Fibroblast of lung (primary cell): ENCODE measurements at places on chromosomes 5 and 9. TPM values are rescaled to one million over a fixed set of nuclear protein-coding genes. Genes with fewer than 3 reads are reported as not detected.

FGD3 gene
- total RNA-seq = under 0.01 TPM in 1 of 2 replicates, not detected in the other

DNA sequence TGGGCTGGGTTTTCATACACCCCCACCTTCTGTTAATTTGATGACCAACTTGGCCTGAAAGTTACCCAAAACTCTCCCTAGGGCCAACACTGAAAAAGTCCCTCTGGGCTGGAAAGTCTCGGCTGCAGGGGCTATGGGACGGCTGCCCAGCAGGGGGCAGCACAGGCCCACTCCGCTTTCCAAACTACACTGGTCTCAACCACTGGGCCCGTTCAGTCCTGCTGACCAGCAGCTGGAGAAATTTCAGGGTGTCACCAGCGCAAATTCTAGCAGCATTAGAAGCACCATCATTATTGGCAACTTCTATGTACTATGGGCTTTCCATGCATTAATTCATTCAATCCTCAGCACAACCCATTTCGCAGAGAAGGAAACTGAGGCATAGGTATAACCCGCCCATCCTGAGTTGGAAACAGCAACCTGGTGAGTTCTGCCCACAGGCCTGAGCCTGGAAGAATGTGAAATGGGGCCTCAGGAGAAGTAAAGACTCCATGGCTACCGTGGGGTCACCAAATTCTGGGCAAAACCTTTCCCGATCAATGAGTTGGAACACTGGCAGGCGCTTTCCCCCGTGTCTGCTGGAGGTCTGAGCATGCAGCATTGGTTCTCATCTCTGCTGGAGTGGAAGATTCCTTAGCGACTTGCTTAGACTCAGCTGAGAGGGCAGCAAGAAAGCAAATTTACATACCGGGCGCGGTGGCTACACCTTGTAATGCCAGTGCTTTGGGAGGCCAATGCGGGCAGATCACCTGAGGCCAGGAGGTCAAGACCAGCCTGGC is 9.7 kb downstream of the ORM2 start:
- no peaks in the 10 kb centered on the region for H3K4me1 ChIP-seq
- DNase-seq = peak; percentile 51
- H3K27ac ChIP-seq = no peak overlapping the region
- no peaks in the 10 kb centered on the region for H3K27me3 ChIP-seq
- H3K4me3 ChIP-seq = no peak overlapping the region

DNA sequence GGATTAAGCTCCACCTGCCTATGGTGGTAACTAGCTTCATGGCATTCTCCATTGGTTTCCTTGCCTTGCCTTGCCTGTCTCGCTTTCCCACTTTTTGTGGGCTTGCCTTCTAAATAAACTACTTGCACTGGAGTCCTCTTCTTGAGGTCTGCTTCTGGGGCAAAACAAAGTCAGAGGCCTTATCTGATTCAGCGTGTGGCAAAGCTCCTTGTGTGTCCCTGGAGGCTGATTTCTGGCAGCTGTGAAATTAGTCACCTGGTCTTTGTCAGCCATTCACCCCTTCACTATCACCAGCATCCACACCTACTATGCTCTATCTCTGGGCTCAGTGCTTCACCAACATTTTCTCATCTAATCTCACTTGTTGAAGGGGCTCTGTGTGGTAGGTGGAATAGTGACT is 176.2 kb downstream of the SEC61B start:
- peaks cover 16% of the 10 kb centered on the region for H3K4me1 ChIP-seq
- no peaks in the 10 kb centered on the region for H3K36me3 ChIP-seq
- DNase-seq = no peak
- H3K4me3 ChIP-seq = no peak overlapping the region
- H3K27ac ChIP-seq = no peak overlapping the region

- no peak for DNase-seq
- no peaks in the 10 kb centered on the region for H3K27me3 ChIP-seq
- no peak overlapping the region for H3K4me3 ChIP-seq
- H3K4me1 ChIP-seq = peaks cover 15% of the 10 kb centered on the region
These were observed 64.6 kb downstream of the RGS3 start for GRCh38 chr9:113528088-113528487.

IFNA7 gene
- not detected in 2 replicates for total RNA-seq

- DNase-seq = no peak
- no peaks in the 10 kb centered on the region for H3K27me3 ChIP-seq
- no peak overlapping the region for H3K27ac ChIP-seq
- peaks cover 4% of the 10 kb centered on the region for H3K4me1 ChIP-seq
These were observed 51.1 kb upstream of the CDKN2AIPNL start for GRCh38 chr5:134462761-134463160.

CYLC2 gene
- total RNA-seq = not detected in 2 replicates

DNA sequence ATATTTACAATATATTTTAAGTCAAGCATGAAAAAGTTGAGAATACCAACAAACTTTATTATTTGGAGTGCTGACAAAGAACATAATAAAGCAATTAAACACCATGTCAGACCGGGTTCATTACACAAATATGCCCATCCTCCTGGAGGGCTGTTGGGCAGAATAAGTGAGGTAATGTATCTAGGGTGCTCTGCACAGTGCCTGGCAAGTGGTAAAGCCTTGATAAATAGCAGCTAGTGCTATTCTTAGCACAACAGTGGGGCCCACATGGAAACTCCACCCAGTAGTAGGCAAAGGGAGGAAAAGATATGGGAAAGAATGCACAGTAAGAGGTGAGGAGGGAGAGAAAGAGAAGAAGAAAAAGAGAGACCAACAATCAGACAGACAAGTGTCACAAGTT is 97.7 kb downstream of the SLC1A3 start:
- H3K4me1 ChIP-seq = no peaks in the 10 kb centered on the region
- no peak overlapping the region for H3K4me3 ChIP-seq
- peaks cover 26% of the 10 kb centered on the region for H3K27me3 ChIP-seq
- H3K36me3 ChIP-seq = no peaks in the 10 kb centered on the region

DNA sequence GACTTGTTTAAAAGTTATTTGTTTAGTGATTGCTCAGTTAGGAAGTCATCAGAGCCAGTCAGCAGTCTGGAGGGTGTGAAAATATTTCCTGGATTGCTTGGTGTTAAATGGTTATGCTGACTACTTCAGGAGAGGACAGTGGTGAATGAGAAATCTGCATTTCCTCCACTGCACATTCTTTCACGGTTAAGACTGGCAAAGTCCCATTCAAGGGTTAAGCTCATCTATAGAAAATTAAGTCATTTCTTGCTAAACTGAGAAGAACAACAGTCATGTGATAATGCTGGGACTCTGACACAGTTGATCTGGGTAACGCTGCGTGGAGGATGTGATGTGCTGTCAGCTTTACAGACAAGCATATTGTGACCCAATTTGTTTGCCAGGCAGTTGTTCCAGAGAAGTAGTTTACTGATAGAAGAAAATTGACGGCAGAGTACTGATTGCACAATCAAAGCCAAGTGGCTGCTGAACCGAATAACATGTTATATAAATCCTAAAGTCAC is 80.4 kb downstream of the GRAMD2B start:
- H3K27ac ChIP-seq = no peak overlapping the region
- no peak overlapping the region for H3K4me3 ChIP-seq
- no peaks in the 10 kb centered on the region for H3K27me3 ChIP-seq
- no peaks in the 10 kb centered on the region for H3K36me3 ChIP-seq

DNA sequence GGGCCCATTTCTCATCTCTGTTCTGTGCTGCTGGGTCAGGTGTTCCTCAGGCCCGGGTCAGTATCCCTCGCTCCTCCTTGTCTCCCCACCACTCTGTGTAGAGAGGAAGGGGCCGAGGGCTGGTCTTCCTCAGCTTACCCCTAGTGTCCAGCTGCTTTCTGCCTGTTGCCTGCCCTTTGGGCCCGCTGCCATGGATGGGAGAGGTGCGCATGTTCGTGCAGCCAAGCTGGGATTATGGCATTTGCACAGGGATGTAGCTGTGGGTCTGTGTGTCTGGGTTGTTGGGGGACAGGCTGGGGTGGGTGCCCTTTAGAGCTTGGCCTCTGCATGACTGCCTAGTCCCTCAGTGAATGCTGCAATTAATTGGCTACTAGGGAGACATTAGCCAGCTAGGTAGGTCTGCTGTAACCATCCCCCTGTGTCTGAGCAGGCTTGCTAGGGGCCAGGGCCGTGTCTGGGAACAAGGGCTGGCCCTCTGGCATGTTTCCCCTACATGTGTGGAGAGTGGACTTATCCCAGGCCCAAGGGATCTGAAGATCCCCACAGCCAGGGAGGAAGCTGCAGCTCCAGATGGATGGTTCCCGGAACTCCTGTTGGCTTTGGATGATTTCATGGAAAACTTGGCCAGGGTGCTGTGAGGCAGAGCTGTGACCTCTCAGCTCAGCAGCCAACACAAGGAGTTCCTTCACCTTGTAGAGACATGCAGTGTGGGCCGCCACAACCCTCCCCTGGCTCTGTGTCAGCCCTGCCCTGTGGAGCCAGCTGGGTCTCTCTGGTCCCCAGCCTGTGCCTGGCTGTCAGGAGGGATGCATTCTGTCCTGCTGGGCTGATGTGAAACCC is 161.9 kb downstream of the MACROH2A1 start:
- H3K4me1 ChIP-seq = peaks cover 15% of the 10 kb centered on the region
- peak; percentile 32 for DNase-seq
- H3K27ac ChIP-seq = no peak overlapping the region
- no peaks in the 10 kb centered on the region for H3K27me3 ChIP-seq
- H3K36me3 ChIP-seq = no peaks in the 10 kb centered on the region

DNA sequence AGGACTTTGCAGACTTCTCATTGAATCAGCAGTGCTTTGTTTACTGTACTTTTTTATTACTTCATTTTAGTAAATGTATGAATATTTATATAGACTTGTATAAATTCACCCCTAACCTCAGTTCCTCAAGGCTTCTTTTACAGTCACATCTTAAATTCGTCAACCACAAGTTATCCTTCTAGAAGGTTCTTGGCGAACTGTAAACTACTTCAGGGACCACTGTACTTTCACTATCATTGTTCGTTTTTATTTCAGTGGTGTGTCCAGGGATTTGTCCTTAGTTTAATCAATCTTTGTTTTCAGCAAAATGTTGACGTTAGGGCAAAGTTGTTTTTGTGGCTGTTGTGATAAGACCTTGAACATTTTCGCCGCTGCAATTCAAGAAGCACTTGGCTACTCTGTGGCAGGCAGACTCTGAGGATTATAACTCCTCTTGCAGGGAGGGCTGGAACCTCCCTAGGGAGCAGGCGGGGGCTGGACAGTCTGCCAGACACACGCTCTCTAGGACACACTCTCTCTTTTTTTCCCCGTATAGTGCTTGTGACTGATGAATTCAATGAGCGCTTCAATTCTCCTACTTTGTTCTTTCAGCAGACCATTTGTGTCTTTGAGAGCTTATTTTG is 252.8 kb downstream of the FBXL7 start:
- H3K4me1 ChIP-seq = no peaks in the 10 kb centered on the region
- no peaks in the 10 kb centered on the region for H3K27me3 ChIP-seq
- peak overlapping the region; percentile 35 for H3K4me3 ChIP-seq
- no peak overlapping the region for H3K27ac ChIP-seq
- H3K36me3 ChIP-seq = no peaks in the 10 kb centered on the region
- peak; percentile 69 for DNase-seq

CDX1 gene
- under 0.01 and 0.33 TPM in 2 replicates for total RNA-seq

- H3K27me3 ChIP-seq = no peaks in the 10 kb centered on the region
- no peak overlapping the region for H3K4me3 ChIP-seq
- H3K27ac ChIP-seq = no peak overlapping the region
These were observed 577.6 kb downstream of the TLR4 start for GRCh38 chr9:118281772-118282171.

AIF1L gene
- 0.51 and 3.3 TPM in 2 replicates for total RNA-seq

SAPCD2 gene
- 0.26 and 2.8 TPM in 2 replicates for total RNA-seq

DNA sequence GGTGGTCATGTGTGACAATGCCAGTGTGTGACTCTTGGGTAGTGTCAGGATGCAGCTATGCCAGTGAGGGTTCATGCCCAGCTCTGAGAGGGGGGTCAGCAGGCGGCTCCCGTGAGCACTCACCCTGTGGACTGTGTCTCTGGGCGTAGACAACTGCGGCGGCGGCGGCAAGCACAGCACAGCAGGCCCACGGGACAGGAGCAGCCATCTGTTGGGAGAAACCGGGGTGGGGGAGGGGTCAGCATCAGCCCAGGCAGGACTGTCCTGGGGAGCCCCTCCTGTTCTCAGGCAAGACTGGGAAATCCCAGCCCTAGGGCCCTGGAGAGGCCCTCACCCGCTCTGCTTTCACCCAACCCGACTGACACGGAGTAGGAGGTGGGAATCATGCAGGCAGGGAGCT is 20.8 kb downstream of the CNTFR start:
- DNase-seq = no peak
- no peak overlapping the region for H3K4me3 ChIP-seq
- no peaks in the 10 kb centered on the region for H3K4me1 ChIP-seq
- H3K27me3 ChIP-seq = peaks cover 16% of the 10 kb centered on the region

- H3K36me3 ChIP-seq = no peaks in the 10 kb centered on the region
- no peaks in the 10 kb centered on the region for H3K4me1 ChIP-seq
- no peaks in the 10 kb centered on the region for H3K27me3 ChIP-seq
- H3K27ac ChIP-seq = no peak overlapping the region
These were observed 25.9 kb upstream of the TXN start for GRCh38 chr9:110282018-110282738.

GRCh38 chr9:128908372-128908771 is 12.4 kb upstream of the PHYHD1 start:
- no peak for DNase-seq
- no peaks in the 10 kb centered on the region for H3K27me3 ChIP-seq
- peaks cover 25% of the 10 kb centered on the region for H3K4me1 ChIP-seq
- H3K4me3 ChIP-seq = no peak overlapping the region

OR13D1 gene
- not detected in 2 replicates for total RNA-seq

- no peak for DNase-seq
- H3K36me3 ChIP-seq = no peaks in the 10 kb centered on the region
- H3K27me3 ChIP-seq = no peaks in the 10 kb centered on the region
- no peak overlapping the region for H3K4me3 ChIP-seq
These were observed 409.3 kb downstream of the AGTPBP1 start for GRCh38 chr9:85332487-85332886.

PCDHGA12 gene
- 9.2 and 13.7 TPM in 2 replicates for total RNA-seq

TLR4 gene
- total RNA-seq = 2.6 and 3.1 TPM in 2 replicates

PCDHA4 gene
- 0.51 and 1.2 TPM in 2 replicates for total RNA-seq

DNA sequence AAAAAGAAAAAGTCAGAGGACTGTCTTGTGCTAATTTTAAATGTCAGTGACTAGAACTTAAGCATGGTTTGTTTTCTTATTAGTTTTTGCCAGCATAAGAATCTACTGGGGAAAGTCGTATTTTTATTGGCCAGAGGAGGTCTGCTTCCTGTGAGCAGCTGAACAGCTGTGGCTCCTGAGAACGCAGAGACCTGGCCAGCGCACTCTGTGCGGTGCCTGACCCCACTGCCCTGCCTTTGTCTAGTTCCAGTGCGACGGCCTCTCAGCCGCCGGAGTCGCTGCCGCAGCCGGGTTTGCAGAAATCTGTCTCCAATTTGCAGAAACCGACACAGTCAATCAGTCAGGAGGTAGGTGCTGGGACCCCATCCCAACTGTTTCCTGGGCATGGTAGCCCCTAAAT is 42.5 kb downstream of the PRRC2B start:
- H3K4me3 ChIP-seq = no peak overlapping the region
- H3K36me3 ChIP-seq = peaks cover 29% of the 10 kb centered on the region
- no peaks in the 10 kb centered on the region for H3K27me3 ChIP-seq
- H3K4me1 ChIP-seq = peaks cover 23% of the 10 kb centered on the region
- H3K27ac ChIP-seq = peak overlapping the region; percentile 11
- DNase-seq = no peak
